ENCODE measurements at places on chromosomes 16 and 17. TPM values are rescaled to one million over a fixed set of nuclear protein-coding genes. Genes with fewer than 3 reads are reported as not detected.
A peak's percentile ranks its signal among the peaks of the same experiment; 100 is the strongest.

DNA sequence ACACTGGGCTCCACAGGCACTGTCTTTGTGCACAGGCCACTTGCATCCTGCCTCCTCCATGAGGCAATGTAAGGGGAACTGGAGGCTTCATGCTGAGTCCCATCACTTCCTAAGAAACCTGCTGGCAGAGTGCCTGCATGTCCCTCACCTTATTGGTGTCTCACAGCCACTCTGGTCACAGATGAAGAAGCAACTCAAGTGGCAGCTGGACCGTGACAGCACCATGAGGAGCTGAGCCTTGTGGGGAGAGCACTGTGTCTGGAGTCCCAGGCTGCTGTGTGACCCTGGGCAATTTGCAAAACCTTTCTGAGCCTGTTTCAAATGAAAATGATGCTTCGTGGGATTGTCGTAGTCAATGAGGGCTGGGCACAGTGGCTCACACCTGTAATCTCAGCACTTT, 19.5 kb downstream of the ANKRD40 start:
- no peak for DNase-seq

GRCh38 chr16:49698453-49698815, 157.5 kb downstream of the ZNF423 start:
- no peak for DNase-seq

- DNase-seq, result no peak
Measured at GRCh38 chr16:11051879-11052808, 107.8 kb downstream of the CLEC16A start.

DNA sequence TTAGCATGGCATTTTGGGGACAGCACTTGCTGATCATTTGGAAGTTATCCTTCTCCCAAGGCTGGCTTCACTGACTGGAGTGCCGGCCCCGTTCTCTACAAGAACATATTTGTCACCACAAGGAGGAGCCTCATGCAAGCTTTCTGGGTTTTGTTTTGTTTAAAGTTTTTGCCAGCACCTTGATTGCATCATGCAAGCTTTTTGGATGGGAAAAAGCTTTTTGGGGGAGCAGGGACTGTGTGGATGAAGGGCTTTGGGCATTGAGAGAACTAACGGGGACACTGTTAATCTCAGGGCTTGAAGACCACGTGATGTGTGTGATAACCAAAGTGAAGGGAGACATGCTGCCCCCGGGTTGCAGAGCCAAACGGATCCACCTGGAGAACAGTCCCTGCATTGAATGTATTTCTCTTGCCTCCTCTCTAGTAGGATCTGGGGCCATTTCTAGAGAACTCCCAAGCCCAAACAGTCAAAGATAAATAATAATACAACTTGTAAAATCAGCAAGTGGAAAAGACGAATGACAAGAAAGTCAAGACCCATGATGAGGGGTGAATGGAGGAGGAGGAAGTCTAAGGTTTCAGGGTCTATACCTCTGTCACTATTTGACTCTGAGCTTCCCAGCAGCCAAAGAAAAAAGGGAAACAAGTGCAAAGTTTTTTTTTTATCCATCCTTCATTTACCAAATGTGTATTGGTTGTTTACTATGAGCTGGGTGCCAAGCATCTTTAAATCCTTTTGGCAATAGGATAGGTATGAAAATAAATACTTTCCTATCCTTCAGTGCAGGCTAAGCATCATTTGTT, 17.2 kb downstream of the TMEM114 start:
- DNase-seq, result peak; percentile 37

- no peak for DNase-seq
Measured at GRCh38 chr16:13553453-13553985, 366.4 kb upstream of the ERCC4 start.

DNA sequence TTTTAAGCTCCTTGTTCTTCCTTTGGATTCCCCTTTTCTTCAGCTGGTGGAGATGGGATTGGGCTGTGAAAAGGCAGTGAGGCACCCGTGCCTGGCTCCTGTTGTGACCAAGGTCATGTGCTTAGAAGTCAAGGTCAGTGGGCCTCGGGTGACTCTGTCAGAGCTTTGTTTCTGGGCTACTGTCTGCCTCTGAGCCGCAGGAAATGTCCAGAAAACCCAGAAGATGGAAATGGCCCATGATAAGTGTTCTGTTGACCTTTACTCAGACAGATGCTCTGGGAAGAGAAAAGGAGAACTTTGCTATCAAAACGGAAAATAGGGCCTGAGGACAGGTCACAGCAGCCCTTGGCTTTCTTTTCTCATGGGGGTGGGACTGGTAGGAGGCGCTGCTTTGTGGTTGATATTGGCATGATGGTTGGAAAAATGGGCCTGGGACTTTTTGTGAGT, 2.9 kb downstream of the ABCC1 start:
- no peak for DNase-seq

DNA sequence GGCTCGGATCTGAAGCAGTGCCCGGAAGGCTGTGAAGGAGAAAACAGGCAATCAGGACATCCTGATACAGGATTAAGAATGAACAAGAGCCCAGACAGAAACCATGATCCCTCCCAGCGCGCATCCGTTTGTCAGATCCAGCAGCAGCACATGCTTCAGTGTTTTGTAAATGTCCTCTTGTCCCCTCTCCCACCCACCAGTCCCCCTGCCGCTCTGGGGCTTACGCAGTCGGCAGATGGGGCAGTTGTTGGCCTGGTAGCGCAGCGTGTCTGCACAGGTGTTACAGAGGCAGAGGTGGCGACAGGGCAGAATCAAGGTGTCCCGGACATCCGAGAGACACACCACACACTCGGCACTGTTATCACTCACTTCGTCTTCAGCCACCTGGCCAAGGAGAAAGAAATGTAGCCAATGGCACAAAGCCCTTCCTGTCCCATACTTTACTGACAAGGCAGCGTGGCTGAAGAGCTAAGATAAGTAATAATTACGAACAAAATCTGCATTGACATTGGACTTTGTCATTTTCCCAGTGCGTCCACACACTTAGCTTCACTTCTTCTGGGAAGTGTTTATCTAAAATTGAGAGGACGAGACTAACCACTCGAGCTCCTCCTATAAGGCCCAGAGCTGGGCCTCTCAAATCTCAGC, 20.7 kb upstream of the FOXJ1 start:
- no peak for DNase-seq

- peak; percentile 61 for DNase-seq
Measured at GRCh38 chr17:37737971-37738370, 6.9 kb downstream of the HNF1B start.

- no peak for DNase-seq
Measured at GRCh38 chr16:30184891-30185682, 1.7 kb downstream of the CORO1A start.

GRCh38 chr17:76540381-76541300, 797 bp downstream of the PRCD start:
- DNase-seq, result peak; percentile 94

DNA sequence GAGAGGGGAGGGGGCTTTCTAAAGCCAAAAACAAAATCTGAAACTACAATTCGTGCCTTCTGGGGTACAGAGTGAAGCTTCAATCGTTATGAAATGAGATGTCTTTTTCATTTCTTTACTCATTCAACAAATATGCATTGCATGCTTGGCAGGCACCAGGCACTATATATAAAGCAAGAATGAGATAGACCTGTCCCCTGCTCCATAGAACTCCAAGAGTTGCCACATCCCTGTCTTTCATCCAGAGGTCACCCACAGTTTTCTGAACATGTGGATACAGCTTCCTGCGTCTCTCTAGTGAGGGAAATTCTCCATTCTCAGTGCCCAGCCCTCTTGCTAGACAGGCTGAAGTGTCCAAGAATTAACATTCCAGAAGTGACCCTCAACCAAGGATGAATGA, 343.2 kb upstream of the MAF start:
- no peak for DNase-seq

DNA sequence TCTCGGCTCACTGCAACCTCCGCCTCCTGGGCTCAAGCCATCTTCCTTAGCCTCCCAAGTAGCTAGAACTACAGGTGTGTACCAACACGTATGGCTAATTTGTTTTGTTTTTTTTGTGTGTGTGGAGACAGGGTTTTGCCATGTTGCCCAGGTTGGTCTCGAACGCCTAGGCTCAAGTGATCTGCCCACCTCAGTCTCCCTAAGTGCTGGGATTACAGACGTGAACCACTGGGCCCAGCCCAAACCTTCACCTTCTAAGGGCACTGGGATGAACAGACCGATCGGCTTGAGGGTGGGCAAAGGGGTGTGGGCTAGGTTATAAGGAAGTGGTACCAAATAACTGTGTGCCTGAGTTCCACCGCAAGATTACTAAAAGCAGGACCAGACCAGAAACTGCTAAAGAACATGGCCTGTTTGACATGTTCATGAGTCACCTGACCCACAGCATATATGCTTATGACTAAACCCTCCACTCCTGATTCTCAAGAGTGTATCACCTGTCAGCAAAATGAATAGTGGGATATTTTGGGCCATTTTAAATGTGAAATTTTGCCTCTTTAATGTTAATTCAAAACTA, 8.1 kb downstream of the TMEM97 start:
- peak; percentile 52 for DNase-seq

- DNase-seq, result no peak
Measured at GRCh38 chr16:69579783-69580481, 14.2 kb downstream of the NFAT5 start.

DNA sequence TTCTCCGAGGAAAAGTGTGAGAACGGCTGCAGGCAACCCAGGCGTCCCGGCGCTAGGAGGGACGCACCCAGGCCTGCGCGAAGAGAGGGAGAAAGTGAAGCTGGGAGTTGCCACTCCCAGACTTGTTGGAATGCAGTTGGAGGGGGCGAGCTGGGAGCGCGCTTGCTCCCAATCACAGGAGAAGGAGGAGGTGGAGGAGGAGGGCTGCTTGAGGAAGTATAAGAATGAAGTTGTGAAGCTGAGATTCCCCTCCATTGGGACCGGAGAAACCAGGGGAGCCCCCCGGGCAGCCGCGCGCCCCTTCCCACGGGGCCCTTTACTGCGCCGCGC, at the start of gene ERBB2:
ERBB2 (plus strand) TSS at position 247 of the 330 bp plus-strand sequence. CDS start 175 bp downstream, outside the sequence.
- peak; percentile 73 for DNase-seq

- no peak for DNase-seq
Measured at GRCh38 chr17:5580969-5581368, 3.3 kb downstream of the NLRP1 start.

DNA sequence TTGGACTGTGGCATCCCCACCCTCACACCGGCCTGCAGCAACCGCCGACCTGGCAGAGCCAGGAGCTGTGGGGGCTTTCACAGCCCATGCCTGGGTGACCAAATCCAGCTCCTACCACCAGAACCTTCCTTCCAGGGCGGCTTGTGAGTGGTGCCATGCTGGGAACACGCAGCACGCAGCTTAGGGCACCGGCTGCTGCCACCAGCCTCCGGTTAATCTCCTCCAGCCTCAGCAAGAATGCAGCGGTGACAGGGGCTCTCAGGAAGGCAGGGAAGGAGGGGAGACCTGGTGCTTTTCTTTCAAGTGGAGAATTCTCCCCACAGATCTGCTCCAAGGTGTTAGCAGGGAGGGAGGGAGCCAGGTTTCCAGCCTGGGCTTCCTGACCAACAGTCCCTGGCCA, 32.3 kb upstream of the ANKRD40CL start:
- no peak for DNase-seq

GRCh38 chr16:51880776-51881175, 666.2 kb downstream of the TOX3 start:
- DNase-seq, result peak; percentile 98

- peak; percentile 78 for DNase-seq
Measured at GRCh38 chr17:70365091-70365583, 195.8 kb downstream of the KCNJ2 start.

DNA sequence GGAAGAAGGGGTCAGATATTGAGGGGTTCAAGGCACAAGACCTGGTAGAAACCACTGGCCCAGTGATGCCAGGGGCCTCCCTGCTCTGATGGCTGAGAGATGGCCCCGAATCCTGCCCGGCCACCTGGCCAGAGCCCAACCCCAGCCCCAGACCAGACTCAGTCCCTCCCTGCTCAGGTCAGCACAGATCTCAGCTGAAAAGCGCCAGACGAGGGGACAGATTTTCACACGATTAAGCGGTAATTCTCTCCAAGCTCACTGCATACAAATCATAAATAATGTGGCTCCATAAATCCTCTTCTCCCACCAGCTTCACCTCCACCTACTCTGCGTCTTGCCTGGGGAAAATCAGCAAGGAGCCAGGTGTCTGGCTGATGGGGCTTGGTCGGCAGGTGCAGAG, 57.1 kb downstream of the ENGASE start:
- DNase-seq, result no peak

- DNase-seq, result no peak
Measured at GRCh38 chr17:12229335-12229734, 208.7 kb downstream of the MAP2K4 start.

GRCh38 chr16:72834499-72834898, 213.4 kb downstream of the ZFHX3 start:
- DNase-seq, result no peak

DNA sequence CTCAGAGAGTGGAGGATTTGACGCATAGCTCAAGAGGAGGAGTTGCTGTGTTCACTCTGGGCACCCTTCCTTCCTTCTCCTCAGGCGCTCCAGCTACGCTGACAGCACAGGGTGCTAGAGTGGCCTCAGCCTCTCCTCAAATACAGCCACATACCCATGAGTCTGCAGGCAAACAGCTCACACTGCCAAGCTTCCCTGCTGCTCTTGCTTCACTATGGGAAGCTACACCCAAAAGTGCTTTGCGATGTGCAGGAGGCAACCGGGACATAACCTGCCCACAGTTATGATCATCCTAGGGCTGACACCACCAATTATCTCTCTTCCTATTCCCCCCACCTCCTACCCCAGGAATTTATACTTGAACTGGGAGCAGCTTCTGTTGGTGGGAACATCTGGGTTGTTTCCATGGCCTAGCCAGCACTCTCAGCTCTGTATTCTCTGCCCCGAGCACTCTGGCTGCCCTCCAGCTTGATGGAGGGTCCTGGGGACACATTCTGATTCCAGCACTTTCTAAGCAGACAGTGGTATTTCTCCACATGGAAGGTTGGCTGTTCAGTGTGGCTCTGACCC, 40.3 kb upstream of the SREBF1 start:
- peak; percentile 24 for DNase-seq

DNA sequence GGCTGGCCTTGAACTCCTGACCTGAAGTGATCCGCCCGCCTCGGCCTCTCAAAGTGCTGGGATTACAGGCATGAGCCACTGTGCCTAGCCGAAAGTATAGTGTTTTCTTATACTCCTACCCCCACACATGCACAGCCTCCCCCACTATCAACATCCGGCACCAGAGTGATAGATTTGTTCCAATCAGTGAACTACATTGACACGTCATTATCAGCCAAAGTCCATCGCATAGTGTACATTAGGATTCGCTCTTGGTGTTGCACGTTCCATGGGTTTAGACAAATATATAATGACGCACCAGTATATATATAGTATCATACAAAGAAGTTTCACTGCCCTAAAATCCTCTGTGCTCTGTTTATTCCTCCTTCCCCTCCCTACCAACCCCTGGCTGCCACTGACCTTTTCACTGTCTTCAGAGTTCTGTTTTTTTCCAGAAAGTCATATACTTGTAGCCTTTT, 11.9 kb upstream of the TM4SF5 start:
- no peak for DNase-seq

- no peak for DNase-seq
Measured at GRCh38 chr17:17079336-17079735, 37.1 kb downstream of the MPRIP start.

- no peak for DNase-seq
Measured at GRCh38 chr16:46836534-46837530, 5.9 kb upstream of the C16orf87 start.

Gene LLGL2
- total RNA-seq, result 0.54 TPM

Gene FLYWCH1
- 16.1 TPM for total RNA-seq

Gene EFNB3
- total RNA-seq, result 0.54 TPM

Gene INTS2
- total RNA-seq, result 19.4 TPM

Gene TIMP2
- 43.9 TPM for total RNA-seq

Gene HBA1
- not detected for total RNA-seq

Gene AXIN2
- 1.9 TPM for total RNA-seq

Gene KRT222
- not detected for total RNA-seq

Gene CACNG5
- not detected for total RNA-seq

Gene HOXB3
- 6.3 TPM for total RNA-seq

Gene PDPK1
- 10.6 TPM for total RNA-seq

Gene MSRB1
- total RNA-seq, result 17.0 TPM

Gene KRTAP9-1
- total RNA-seq, result not detected

Gene ACSM2A
- not detected for total RNA-seq

All from IMR-90 (cell line).